ENCODE measurements at places on chromosomes 7 and 10.

DNA sequence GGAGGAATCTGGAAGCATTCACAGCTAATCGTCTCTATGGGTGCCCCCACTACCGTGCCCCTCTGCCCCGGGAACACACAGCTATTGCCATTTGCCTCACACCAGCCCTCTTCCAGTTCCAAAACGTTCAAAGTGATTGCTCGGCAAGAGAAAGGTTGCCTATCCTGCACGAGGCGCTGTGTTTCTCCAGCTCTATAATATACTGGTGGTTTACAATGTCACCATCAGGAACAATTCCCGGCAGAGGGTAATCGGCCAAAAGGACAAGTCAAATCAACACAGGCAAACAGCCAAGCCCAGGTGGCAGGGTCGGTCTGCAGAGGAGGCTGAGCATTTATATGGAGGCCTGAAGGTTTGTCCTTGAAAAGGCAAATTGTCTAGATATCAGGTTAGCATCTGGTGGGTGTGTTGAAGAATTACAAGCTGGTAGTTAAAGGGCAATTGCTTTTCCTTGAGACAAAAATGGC is 29.2 kb upstream of the TNS3 start:
- peak; percentile 88 for DNase-seq

- DNase-seq, result no peak
Measured at GRCh38 chr7:50855526-50855925, 72.8 kb upstream of the GRB10 start.

- no peak for DNase-seq
Measured at GRCh38 chr7:9488555-9488954, 1055.1 kb downstream of the NXPH1 start.

GRCh38 chr10:112426111-112426510 is 20.6 kb downstream of the ZDHHC6 start:
- no peak for DNase-seq

- no peak for DNase-seq
Measured at GRCh38 chr7:9945857-9946256, 1027.8 kb upstream of the PHF14 start.

DNA sequence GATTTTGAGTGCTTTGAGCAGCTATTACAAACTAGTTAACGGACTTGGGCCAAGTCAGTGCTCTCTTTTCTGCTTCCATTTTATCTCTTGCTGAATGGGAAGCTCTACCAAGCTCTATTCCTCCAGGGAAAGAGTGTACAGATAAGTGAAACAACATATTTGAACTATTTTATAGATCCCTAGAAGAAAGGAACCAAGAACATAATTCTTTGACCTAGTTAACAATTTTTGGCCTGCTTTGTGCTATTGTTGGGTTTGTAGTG is 244.8 kb downstream of the PRKG1 start:
- DNase-seq, result no peak

DNA sequence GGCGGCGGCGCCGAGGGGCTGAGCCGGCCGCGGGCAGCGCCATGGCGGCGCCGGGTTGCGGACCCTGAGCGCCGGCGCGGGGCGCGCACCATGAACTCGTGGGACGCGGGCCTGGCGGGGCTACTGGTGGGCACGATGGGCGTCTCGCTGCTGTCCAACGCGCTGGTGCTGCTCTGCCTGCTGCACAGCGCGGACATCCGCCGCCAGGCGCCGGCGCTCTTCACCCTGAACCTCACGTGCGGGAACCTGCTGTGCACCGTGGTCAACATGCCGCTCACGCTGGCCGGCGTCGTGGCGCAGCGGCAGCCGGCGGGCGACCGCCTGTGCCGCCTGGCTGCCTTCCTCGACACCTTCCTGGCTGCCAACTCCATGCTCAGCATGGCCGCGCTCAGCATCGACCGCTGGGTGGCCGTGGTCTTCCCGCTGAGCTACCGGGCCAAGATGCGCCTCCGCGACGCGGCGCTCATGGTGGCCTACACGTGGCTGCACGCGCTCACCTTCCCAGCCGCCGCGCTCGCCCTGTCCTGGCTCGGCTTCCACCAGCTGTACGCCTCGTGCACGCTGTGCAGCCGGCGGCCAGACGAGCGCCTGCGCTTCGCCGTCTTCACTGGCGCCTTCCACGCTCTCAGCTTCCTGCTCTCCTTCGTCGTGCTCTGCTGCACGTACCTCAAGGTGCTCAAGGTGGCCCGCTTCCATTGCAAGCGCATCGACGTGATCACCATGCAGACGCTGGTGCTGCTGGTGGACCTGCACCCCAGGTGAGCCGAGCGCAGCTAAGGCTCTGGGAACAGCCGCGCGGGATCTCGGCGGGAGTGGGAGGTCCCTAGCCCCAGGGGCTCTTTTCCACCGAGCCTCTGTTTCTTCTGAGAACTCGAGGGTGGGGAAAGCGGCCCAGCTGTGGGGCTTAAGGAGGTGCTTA is at the start of gene GPR26:
Gene GPR26 (plus strand): TSS at position 38 of the 919 bp plus-strand sequence. CDS start 53 bp downstream, at position 91.
- DNase-seq, result no peak

- no peak for DNase-seq
Measured at GRCh38 chr10:29883231-29883630, 176.2 kb downstream of the JCAD start.

DNA sequence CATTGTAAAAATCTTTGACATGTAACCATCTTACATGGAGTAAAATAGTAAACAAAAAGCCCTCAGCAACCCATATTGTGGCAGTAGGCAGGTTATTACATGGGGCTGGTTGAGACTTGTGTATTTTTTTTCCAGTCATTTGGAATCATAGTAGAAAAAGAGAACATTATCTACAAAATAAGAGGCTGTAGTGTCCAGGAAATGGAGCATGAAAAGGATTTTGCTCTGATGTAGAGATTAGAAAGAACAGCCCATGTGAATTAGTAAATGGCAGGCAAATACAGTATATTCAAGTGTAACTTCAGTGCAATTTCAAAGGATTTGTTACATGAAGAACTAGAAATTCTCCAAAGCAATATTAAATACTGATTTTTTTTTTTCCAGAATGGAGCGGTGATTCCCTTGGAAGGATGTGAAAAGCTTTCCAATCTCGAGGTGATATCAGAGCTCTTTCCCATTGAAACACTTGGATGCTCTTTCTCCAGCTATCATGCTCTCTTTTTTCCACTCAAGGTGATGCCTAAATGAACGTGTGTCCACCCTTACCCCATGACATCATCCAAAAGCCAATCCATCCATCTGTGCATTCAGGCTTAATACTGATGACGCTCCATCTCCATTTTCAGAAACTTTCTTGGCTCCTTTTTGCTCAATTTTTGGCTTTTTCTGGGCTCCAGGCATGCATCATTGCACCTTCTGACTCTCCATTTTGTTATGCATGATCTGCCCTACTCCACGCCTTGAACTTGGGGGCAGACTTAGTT is 1034.7 kb downstream of the TYW1 start:
- no peak for DNase-seq

GRCh38 chr10:126638542-126638941 is 32.0 kb downstream of the C10orf90 start:
- no peak for DNase-seq
